Endothelial cell (in vitro differentiated cells): ENCODE measurements at places on chromosomes 11 and 22.
A peak's percentile ranks its signal among the peaks of the same experiment; 100 is the strongest.

GRCh38 chr22:41028841-41029240, 63.6 kb upstream of the EP300 start:
- DNase-seq = no peak

- DNase-seq = peak; percentile 40
Measured at GRCh38 chr11:128890543-128891368, at the start of gene KCNJ5. KCNJ5 (plus strand) TSS chr11:128891356; CDS start chr11:128911274, 19,918 bp downstream.

- no peak for DNase-seq
Measured at GRCh38 chr11:124950601-124951330, 3.2 kb upstream of the CCDC15 start.

DNA sequence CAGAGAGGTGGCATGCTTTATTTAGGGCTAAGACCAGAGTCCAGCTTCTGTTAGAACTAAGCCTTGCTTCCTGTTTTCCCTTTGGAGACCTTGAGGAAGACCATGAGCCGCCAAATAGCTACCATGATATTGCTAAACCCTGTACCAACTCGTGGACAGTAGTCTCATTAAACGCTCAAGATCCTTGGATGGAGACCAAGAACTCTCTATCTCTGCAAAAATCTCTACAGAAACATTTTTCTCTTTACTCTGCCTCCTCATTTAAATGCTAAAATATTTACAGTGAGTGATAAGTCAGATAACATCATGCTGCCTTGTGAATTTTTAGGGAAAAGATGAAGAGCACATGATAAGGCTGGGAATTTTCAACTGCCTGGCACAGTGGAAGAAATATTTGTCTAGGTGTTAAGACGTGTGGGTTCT, 197.8 kb downstream of the MAML2 start:
- no peak for DNase-seq

GRCh38 chr22:27952091-27952490, 33.0 kb upstream of the PITPNB start:
- DNase-seq = no peak
